ENCODE measurements at places on chromosomes 13 and 19.

DNA sequence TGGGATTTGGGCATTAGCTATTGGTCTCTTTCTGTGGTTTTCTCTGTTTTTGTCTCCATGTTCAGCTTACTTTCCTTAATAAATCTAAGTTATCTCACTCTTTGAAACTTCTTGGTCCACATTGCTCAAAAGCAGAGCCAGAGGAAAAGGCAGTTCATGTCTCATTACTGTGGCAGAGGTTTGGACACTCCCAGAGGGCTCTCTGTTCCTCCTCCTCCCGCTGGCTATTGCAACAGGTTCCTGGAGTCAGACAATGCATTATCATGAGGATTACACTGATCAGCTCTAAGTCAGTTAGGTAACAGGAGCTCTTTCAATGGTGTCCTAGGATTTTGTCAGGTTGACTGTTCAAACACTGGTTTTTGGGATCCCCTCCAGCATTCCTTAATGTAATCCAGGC, 298.8 kb downstream of the NDFIP2 start:
- no peak for DNase-seq

GRCh38 chr19:43700395-43701000, 15.4 kb upstream of the IRGC start:
- DNase-seq = no peak

DNA sequence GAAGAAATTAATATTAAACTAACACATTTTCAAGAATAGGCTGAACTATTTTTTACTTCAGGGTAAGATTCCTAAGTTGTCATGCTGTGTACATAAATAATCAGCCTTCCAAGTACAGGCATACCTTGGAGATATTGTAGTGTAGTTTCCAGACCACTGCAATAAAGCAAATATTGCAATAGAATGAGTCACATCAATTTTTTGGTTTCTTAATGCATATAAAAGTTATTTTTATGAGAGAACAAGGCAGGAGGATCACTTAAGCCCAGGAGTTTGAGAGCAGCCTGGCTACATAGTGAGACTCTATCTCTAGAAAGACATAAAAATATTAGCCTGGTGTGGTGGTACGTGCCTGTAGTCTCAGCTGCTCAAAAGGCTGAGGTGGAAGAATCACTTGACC, 511.5 kb downstream of the UQCRFS1 start:
- DNase-seq = no peak

- DNase-seq = no peak
Measured at GRCh38 chr13:109297628-109298027, 488.8 kb downstream of the IRS2 start.

DNA sequence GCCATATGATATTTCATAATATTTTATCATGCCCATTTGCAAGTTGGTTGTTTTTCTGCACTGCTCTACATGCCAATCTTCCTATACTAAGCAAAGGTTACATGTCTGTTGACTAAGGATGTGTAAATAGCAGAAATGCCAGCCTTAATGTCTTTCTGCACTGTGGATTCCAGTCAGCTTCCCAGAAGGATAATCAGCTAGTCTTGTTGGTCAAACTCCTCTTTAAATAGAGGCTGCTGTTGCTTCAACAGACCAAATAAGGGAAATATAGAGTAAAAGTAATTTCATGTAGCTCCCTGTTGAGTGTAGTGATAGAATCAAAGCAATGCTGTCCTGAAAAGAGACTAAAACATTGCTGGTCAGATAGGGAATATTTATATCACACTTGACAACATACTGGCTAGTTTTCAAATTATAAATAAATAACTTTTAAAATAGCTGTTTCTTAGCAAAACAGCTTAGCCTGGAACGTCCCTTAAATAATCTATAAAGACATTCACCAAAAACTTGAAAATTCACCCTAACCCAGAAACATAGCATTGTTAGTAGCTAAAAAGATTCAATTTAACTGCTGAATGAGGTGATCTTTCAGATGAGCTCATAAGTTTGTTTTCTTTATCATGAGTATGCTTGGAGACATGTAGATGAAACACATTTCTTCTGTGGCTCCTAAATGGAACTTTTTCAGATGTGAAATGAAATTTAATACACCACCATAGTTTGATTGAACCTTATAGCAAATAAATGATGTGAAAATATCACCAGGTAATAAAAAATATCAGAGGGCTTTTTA, 56.6 kb downstream of the FRY start:
- DNase-seq = no peak

DNA sequence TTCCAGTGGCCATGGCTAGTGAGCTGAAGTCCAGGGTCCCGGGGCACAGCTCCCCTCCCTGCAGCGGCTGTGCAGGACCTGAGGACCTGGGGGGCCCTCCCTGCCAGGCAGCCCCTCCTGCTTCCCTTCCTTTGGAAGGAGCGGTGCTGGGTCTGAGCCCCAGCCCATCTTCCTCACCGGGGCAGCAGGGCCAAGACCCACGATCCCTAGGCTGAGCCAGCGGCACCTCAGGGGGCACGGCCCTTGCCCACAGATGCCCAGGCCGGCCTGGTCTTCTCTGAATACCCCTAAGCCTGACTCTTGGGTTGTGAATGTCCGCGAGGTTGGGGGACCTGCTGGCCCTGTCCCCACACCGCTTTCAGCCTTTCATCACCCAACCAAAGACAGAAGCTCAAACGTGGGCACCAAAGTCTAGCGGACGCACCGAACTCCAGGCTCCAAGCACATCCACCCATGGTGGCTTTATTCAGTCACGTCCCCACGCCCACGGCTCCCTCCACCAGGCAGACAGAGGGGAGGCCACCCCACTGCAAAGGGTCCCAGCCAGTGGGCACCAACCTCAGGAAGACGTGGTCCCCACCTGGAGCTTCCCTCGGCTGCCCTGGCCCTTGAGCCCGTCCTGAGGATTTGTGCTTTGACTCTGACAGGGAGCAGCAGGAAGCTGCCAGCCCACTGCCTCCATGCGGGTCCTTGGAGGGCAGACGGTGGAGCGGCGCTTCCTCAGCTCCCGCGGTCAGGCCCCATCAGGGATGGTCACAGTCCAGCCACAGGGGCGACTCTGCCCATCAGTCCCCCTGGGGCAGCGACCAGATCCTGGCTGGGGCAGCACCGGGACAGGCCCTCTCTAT, 8.3 kb upstream of the MEX3D start:
- DNase-seq = no peak

DNA sequence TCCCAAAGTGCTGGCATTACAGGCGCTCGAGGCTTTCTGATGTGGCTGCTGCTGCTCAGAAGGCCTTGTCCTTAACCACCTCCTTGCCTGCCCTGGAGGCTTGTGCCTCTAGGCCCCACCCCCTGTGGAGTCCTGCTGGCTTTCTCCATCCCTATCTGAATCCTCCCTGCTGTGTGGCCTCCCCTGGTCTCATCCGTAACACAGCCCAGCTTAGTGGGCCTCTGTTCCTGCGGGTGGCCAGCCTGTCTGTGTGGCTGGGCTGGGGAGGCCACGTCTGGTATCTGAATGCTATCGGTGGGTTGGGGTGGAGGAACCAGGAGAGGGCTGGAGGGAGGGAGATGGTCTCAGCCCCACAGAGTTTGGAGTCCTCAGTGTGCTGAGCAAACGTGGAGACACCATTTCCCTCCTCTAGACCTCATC, 4.7 kb downstream of the RPL28 start:
- DNase-seq = no peak

- DNase-seq = no peak
Measured at GRCh38 chr19:18282021-18282787, 782 bp upstream of the JUND start.

- DNase-seq = no peak
Measured at GRCh38 chr19:15200553-15201364, at the start of gene NOTCH3. Gene NOTCH3, minus strand, starts transcription at chr19:15200995. Its CDS starts 90 bp downstream, at chr19:15200905.

GRCh38 chr13:58300224-58300623, 668.7 kb downstream of the PCDH17 start:
- DNase-seq = no peak

DNA sequence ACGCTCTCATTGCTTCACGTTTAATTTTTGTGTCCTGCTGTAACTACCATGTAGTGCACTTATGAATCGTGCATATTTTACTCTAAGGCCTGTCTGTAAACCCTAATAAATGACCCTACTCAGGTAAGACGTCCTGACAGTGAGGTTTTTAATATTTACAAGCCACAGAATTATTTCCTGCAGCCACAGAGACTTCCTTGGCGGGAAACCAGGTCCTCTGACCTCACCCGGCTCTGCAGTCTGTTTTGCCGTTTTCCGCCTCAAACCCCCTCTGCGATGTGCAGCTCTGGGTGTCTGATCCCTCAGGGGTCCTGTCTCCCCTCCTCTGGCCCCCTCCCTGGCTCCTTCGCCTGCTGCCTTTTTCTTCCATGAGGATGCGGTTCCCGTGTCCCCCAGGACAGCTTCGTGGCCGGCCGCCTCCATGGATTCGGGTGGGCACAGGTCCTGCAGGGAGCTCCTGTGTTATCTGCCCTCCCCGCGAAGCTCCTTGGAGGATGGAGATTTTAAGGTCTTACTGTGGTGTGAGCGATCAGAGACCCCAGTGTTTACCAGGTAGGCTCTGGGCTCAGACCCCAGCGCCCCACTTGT, 66.3 kb downstream of the MCF2L start:
- no peak for DNase-seq

DNA sequence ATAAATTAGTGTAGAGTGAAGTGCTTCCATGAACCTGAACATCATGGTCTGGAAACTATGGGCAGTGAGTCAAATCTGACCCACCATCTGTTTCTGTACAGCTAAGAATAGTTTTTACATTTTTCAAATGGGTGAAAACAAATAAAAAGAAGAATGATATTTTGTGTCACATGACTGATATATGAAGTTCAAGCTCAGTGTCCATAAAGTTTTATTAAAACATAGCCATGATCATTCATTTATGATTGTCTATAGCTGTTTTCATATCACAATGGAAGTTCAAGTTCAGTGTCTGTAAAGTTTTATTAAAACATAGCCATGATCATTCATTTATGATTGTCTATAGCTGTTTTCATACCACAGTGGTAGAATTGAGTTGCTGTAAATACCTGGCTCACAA, 42.7 kb downstream of the ZNF333 start:
- no peak for DNase-seq

DNA sequence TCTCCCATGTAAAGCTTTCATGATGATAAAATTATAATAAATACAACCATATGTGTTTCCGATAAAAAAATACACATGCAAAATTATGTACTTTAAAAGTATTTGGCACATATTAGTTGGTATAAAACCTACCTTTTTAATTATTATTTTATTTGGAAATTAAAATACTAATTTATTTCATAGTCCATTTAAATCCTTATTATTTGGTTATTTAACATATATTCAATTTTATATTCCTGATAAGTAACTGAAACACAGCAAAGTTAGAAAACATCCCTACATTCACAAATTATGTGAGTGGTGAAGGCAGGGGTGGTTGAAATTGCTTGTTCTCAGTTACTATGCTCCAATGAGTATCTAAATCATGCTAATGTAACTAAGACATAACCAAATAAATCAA, 920.5 kb downstream of the SLITRK1 start:
- no peak for DNase-seq

DNA sequence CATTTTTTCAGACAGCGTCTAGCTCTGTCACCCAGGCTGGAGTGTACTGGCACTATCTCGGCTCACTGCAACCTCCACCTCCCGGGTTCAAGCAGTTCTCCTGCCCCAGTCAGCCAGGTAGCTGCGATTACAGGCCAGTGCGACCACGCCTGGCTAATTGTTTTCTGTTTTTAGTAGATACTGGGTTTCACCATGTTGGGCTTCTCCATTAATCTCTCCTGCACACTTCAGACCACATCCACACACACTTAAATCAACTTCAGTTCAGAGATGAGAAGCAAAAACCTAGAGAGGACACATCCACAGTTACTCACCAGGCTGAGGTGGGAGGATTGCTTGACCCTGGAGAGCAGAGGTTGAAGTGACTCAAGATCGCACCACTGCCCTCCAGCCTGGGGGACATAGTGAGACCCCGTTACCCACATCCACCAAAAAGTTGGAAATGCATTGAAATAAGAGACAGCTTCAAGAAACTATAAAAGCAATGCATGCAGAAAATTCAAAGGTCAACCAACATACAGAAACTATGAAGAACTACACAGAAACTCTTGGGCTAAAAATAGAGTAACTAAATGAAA, 42.3 kb downstream of the ZNF611 start:
- no peak for DNase-seq

DNA sequence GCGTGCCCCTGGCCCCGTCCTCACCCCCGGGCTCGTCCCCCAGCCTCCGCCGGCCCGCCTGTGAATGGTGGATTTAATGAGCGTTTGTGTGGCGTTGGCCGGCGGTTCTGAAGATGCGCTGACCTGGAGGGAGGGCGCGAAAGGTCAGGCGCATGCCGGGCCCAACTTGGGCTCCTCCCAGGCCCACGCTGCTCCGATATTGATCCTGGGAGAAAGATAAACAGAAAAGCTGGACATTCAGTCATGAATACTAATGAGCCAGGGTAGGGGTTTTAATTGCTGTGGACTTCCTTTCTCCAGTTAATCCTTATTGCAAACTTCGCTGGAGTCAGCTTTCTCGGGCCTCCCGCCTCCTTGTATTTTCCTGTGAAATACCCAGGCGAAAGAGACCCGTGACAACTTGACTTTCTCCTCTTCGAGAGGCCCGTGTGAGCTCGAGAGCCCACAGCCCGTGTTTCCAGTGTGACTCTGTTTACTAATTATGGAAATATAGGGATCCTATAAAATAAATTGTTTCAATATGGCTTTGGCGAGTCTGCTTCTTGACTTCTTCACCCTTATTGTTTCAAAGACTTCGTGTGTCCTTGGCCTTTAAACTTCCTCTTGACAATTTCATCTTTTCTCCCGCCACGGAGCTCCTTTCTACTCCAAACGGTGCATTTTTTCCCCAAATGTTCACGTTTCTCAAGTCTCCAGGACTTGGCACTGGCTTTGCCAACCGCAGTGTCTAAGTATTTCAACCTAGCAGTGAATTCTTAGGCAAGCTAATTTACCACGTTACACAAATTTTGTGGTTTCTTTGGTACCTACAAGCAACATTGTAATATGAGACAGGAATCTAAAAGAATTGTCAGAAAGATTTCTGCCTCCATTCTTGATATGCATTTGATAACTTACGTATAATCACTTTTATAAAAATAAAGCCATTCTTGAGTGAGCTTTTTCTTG, 10.5 kb downstream of the ZIC2 start:
- no peak for DNase-seq

DNA sequence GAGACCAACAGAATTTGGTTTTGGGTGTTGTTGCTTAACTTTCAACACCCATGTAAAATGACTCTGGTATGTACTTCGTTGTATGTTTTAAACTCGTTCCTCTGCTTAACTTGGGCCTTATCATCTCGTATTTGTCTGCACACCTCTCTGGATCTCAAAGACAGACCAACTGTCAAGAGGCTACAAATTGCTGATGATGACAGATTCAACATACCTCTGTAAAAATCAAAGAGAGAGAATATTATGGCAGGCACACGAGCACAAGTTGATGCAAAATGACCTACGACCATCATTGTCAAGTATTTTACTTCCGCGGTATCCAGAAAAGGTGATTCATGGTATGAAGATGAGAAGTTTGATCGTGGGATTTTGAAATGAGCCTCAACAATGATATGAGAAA, 132.1 kb upstream of the ARGLU1 start:
- DNase-seq = no peak
